ENCODE measurements at places on chromosomes 16 and 17.

GRCh38 chr17:81651692-81652091 is 4.7 kb downstream of the PDE6G start:
- no peak for DNase-seq

DNA sequence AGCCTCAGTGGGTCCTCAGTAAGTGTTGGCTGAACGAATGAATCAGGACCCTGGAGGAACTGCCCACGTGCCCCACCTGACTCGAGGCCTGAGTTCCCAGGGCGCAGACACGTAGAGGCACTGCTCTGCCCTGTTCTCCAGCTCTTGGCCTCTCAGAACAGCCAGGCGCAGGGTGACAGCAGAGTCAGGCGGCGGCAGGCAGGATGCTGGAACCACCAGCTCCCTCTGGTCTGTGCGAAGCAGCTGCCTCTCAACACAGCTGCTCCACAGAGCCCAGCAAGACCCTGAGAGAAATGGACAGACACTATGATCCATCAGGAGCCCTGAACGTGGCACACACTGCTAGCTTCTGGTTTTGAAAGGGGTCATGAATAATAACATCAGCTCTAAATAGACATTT is 53.1 kb upstream of the BCO1 start:
- no peak for DNase-seq

- DNase-seq = no peak
Observed at GRCh38 chr17:1977583-1978395, 47.3 kb downstream of the RTN4RL1 start.

- no peak for DNase-seq
Observed at GRCh38 chr17:28133562-28133970, 91.1 kb downstream of the NLK start.

- no peak for DNase-seq
Observed at GRCh38 chr17:68199837-68200688, 47.8 kb upstream of the AMZ2 start.
